ENCODE measurements at places on chromosomes 2 and 18.

DNA sequence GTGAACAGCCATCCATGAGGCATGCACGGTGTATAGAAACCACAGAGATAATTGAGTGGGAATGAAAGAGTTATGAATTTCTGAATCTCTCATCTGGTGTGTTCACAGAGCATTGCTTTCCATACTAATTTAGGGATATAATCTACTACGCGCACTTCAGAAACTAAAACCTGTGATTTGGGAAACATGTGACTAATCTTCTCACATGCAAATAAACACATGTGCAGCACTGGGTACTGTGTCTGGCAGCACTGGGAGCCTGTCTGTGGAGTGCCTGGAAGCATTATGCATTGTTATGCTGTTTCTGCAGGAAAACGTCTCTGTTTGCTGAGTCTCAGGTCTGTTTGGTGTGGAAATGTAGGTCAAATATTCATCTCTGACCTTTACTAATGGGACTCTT is 287.3 kb downstream of the CMPK2 start:
- no peak for DNase-seq

DNA sequence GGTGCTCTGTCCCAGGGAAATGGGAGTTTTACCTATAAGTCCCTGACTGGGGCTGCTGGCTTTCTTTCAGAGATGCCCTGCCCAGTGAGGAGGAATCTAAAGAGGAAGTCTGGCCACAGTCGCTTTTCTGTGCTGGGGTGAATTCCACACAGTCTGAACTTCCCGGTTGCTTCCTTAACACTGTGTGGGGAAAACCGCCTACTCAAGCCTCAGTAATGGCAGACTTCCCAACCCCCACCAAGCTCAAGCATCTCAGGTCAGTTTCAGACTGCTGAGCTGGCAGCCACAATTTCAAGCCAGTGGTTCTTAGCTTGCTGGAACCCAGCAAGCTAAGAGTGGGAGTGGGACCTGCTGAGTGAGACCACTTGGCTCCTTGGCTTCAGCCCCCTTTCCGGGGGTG is 54.9 kb downstream of the NUP35 start:
- no peak for DNase-seq

- DNase-seq, result no peak
Measured at GRCh38 chr2:24021122-24021998, 11.5 kb downstream of the MFSD2B start.

DNA sequence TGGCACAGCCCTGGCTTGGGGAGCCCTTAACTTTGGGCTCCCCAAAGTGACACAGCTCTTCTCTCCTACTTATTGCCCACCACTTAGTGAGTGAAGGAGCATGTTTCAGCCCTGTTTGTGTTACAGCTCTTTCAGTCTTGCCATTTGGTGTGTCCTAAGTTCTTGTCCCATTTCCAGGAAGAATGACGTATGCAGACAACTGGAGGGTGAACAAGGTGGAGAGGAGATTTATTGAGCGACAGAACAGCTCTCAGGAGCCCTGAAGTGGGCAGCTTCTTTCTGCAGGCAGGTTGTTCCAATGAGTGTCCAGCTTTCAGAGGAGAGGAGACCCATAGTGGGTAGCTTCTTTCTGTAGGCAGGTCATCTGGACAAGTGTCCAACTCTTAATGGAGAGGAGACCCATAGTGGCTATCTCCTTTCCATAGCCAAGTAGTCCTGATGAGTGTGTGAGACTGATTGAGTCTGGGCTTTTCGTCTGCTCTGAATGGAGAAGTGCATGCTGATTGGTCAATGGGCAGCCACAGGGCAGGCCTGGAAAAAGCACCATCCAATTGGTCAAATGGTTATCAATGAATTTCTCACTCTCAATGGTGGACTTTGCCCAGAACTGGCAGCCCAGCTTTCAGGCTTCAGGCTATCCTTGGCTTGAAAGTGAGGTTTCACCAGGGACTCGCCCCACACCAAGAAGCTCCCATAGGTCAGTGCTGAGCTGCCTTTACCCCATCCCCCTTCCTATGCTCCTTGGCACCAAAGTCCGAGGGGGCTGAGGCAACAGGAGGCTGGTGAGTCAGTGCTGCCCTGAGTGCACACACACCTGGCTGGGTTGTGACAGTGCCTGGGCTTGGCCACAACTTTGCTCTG is 688.2 kb downstream of the NYAP2 start:
- no peak for DNase-seq
